Fibroblast of skin of scalp (primary cell): ENCODE measurements at places on chromosomes 5 and 9.
A peak's percentile ranks its signal among the peaks of the same experiment; 100 is the strongest.

DNA sequence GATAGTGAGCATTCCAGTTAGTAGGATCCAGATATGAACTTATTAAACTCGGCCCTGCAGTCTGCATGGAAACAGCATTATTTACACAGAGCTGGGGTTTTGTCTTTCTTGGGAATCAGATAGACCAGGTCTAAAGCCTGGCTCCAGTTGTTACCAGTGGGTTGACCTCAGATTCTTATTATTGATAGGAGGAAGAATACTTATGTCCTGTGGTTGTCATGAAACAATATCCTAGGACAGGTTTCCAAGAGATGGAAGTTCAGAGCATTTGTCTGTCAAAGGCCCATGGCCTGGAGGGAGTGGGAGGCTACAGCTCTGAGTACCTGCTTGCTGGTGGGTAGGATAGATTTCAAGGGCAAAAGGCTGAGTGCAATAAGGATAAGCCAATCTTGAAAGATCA is 129.2 kb downstream of the BOD1 start:
- DNase-seq: no peak

DNA sequence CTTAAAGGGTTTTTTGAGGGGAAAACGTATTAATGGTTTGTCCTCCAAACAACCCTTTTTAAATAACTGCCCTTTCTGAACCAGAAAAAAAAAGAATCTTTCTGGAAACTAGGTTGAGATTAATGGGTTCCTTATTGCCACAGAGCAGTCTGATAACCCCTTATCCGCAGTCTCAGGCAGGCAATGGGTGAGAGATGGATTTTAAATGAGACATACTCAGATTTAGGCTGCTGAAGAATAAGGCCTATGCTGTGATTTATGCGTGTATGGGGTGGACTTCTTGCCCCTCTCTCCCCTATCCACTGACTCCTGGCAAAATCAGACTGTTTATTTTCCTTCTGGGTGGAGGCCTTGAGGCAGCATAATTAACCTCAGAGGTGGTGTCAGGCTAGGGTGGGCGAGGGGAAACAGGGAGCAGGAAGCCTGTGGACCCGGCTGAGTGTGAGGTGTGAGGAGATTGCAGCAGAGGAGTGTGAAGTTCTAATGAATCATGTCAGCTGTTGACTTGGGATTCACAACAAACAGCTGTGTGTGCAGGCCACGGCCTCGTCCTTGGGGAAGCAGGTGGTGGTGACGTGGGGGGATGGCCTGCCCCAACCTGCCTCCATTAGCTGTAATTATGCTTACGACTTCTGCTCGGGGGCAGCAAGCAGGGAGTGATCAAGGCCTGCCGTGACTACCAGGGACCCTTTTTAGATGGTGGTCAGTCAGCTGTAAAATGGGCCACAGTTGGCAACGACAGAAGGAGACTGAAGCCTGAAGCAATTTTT is 196.4 kb downstream of the SEMA6A start:
- no peak for DNase-seq

DNA sequence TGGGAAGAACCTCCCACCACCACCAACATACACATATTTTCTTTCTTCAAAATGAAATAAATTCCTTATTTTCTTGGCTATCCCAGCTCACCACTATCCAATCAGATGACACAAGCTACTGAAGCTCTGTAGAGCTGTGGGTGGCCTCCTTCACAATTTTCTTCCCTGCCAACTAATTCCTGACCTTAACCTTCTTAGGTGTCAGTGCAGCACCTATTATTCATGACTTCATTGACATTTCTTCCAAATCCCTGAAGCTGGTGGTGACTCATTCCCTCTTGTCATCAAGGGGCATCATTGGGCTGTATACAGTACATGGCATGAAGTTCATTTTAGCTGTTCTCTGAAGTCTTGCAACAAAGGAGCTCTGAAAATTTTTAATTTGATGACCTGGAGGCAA is 42.0 kb upstream of the ADRA1B start:
- peak; percentile 57 for DNase-seq

- DNase-seq: peak; percentile 27
These were observed 664.0 kb downstream of the NR2F1-AS1 start for GRCh38 chr5:92917044-92917443.

GRCh38 chr9:131951905-131952304 is 127.8 kb downstream of the MED27 start:
- DNase-seq: peak; percentile 8
